T-cell (primary cell): ENCODE measurements at places on chromosomes 7 and 10. TPM values are rescaled to one million over a fixed set of nuclear protein-coding genes. Genes with fewer than 3 reads are reported as not detected.

GRCh38 chr10:12097791-12098190 is 29.0 kb downstream of the DHTKD1 start:
- peaks cover 15% of the 10 kb centered on the region for H3K36me3 ChIP-seq
- no peaks in the 10 kb centered on the region for H3K27me3 ChIP-seq
- H3K27ac ChIP-seq = no peak overlapping the region
- no peak overlapping the region for H3K4me3 ChIP-seq
- DNase-seq = no peak
- no peaks in the 10 kb centered on the region for H3K4me1 ChIP-seq

DNA sequence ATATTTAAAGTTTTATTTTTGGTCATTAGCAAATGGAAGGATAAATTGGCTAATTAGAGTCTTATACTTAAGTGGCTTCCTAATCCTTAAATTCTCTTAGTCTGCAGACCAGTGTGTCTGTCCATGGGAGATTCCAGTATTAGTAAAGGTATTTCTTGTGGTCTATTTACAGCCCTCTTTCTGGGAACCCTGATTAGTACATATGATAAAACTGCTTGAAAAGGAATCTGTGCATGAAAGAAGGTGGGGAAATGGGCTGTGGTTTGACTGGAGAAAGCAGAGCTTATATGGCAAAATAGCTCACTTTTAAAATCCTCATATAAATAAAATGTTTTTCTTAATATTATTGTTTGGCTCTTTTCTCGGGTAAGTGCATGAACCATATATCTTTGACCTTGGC is 124.5 kb upstream of the RHOBTB1 start:
- no peak overlapping the region for H3K27ac ChIP-seq
- DNase-seq = no peak
- H3K4me1 ChIP-seq = no peaks in the 10 kb centered on the region
- no peak overlapping the region for H3K4me3 ChIP-seq

DNA sequence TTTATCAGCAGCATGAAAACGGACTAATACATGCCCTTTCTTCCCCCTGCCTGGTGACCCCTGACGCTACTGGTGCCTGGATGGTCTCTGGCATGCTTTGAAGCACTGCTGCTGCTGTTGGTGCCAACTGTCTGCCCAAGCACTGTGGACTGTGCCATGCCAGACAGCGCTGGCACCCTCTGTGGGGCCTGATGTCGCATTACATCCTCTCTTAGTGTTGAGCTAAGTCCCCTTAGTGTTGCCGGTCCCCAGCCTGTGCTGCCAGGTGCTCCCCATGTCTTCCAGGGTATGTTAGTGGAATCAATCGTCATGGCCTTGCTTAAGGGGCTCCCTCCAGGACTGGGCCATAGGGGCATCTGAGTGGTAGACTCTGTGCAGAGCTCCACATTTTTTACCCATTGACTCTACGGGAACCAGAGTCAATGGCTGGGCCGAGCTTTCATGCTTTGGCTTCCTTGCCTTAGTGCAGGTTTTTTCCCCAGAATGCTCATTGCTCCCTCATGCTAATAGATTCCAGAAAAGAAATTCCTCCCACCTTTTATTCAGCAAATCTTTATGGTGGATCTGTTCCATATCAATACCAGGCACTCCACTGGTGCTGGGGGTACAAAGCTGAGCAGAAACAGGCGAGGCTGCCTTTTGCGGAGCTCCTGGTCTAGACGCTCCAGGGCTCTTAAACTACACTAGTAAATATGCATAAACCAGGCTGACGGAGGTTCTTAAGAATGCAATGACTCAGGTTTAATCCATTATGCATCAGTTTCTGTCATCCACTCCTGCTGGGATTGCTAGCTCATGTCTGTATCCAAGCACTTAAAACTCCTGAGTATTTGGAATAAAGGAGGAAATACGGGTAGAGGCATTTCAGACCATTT is 21.8 kb upstream of the MRC1 start:
- H3K4me3 ChIP-seq = no peak overlapping the region
- no peaks in the 10 kb centered on the region for H3K4me1 ChIP-seq
- no peak overlapping the region for H3K27ac ChIP-seq
- DNase-seq = no peak

DNA sequence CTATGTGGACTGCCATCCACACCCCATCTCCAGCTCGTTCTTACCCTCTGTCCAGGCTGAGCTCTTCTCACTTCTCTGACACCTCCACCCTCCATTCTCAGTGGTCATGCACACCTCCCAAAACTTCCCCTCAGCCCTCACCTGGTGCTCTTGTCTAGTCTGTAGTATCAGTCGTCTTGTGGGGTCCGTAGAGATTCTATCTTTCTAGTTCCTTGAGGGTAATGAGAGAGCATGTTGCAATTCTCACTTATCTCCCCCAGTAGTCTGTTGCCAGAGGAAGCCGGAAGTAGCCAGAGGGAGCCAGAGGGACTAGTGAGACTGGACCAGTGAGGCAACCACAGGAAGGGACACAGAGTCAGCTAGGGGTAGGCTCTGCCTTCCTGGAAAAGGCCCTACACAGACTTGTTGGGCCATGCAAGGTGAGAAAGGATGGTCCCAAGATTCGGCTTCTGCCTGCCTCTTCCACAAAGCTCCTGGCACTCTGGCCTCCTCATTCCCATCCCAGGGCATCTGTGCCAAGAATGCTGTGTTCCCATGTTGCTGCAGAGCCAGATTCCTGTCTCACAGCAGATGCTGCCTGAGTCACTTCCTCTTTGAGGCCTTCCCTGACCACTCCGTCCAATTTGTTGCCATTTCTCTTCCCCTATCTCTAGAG is 50.6 kb upstream of the DUSP5 start:
- no peaks in the 10 kb centered on the region for H3K36me3 ChIP-seq
- H3K27me3 ChIP-seq = no peaks in the 10 kb centered on the region
- DNase-seq = no peak
- H3K4me3 ChIP-seq = no peak overlapping the region
- peaks cover 1% of the 10 kb centered on the region for H3K4me1 ChIP-seq

DNA sequence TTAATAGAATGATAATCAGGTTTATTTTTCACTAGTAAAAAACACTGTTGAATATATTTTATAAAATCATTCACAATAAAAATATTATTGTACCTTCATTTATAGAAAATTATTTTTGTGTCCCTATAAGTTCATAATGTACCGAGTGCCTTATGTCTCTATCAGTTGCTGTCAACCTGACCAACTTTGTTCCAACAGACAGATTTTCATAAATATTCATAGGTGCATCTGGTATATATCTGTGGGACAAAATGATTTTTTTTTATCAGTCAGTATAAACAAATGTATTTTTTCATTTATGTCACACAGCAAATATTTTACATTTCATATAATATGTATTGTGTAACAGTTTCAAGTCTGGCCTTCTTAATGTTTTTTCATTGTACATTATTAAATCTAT is 195.9 kb downstream of the HGF start:
- H3K27me3 ChIP-seq = no peaks in the 10 kb centered on the region
- no peak for DNase-seq
- no peak overlapping the region for H3K4me3 ChIP-seq
- H3K27ac ChIP-seq = no peak overlapping the region
- H3K4me1 ChIP-seq = no peaks in the 10 kb centered on the region

- peaks cover 34% of the 10 kb centered on the region for H3K36me3 ChIP-seq
- no peaks in the 10 kb centered on the region for H3K27me3 ChIP-seq
- no peak overlapping the region for H3K27ac ChIP-seq
- DNase-seq = no peak
- no peaks in the 10 kb centered on the region for H3K4me1 ChIP-seq
- H3K4me3 ChIP-seq = no peak overlapping the region
Observed at GRCh38 chr7:767580-767940, 40.5 kb upstream of the PRKAR1B start.

DNA sequence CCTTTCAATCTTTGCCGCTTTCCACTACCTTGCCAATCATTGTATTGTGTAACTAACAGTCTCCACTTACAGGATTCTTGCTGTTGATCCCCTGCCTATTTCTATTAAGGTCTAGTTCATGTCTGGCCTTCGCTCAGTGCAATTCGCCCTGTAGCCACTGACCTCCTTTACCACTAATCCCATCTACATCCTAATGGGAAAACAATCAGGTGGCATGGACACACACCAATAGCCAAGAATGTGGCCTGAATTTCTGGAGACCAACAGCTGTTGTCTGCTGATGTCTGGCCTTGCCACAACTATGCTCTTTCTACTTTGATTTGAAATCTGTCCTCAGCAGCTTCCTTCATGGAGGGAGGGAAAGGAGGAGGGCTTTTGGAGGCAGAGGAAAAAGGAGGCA is 546.2 kb downstream of the SORCS3 start:
- no peak overlapping the region for H3K27ac ChIP-seq
- DNase-seq = no peak
- H3K36me3 ChIP-seq = no peaks in the 10 kb centered on the region
- H3K27me3 ChIP-seq = no peaks in the 10 kb centered on the region

- no peak for DNase-seq
- peaks cover 10% of the 10 kb centered on the region for H3K36me3 ChIP-seq
- no peaks in the 10 kb centered on the region for H3K4me1 ChIP-seq
- H3K4me3 ChIP-seq = no peak overlapping the region
- no peaks in the 10 kb centered on the region for H3K27me3 ChIP-seq
- H3K27ac ChIP-seq = no peak overlapping the region
Observed at GRCh38 chr10:48428896-48429295, 122.4 kb downstream of the MAPK8 start.

GRCh38 chr10:105729428-105729827 is 1088.3 kb downstream of the SORCS3 start:
- no peaks in the 10 kb centered on the region for H3K27me3 ChIP-seq
- no peaks in the 10 kb centered on the region for H3K4me1 ChIP-seq
- no peak overlapping the region for H3K27ac ChIP-seq
- H3K4me3 ChIP-seq = no peak overlapping the region
- no peak for DNase-seq
- no peaks in the 10 kb centered on the region for H3K36me3 ChIP-seq

GRCh38 chr7:55108401-55108800 is 89.6 kb downstream of the EGFR start:
- no peaks in the 10 kb centered on the region for H3K4me1 ChIP-seq
- DNase-seq = no peak
- H3K4me3 ChIP-seq = no peak overlapping the region

- H3K4me3 ChIP-seq = no peak overlapping the region
- no peak overlapping the region for H3K27ac ChIP-seq
- DNase-seq = no peak
- H3K36me3 ChIP-seq = no peaks in the 10 kb centered on the region
Observed at GRCh38 chr7:3909128-3909527, 608.1 kb downstream of the SDK1 start.

DNA sequence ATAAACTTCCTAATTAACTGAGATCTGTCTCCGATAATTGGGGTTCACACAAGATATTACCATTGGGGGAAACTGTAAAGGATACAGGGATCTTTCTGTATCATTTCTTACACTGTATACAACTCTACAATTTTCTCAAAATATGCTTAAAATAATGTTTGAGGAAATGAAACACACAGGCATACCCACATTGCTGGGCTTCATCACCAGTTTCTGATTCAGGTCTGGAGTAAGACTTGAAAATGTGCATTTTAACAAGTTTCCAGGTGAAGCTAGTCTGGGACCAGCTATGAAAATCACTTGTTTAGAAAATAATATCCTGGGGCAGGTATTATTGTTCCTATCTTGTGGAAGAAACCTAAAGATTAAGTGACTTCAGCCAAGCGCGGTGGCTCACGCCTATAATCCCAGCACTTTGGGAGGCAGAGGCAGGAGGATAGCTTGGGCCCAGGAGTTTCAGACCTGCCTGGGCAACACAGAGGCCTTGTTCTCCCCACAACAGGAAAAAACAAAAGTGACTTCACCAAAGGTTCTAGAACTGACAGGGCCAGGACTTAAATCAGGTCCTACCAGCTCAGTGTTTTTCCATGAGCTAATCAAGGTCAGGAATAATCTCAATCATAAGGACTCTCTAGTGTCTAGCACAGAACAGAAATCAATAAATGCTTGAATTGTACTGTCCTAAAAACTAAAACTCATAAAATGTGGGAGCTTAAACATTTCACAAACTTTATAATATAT is 12.6 kb downstream of the TOMM7 start:
- H3K4me1 ChIP-seq = no peaks in the 10 kb centered on the region
- no peak for DNase-seq
- H3K36me3 ChIP-seq = peaks cover 27% of the 10 kb centered on the region
- H3K27ac ChIP-seq = no peak overlapping the region

- no peak overlapping the region for H3K4me3 ChIP-seq
- H3K36me3 ChIP-seq = no peaks in the 10 kb centered on the region
- H3K4me1 ChIP-seq = no peaks in the 10 kb centered on the region
- no peaks in the 10 kb centered on the region for H3K27me3 ChIP-seq
Observed at GRCh38 chr10:95246582-95247051, 44.2 kb downstream of the PDLIM1 start.

DNA sequence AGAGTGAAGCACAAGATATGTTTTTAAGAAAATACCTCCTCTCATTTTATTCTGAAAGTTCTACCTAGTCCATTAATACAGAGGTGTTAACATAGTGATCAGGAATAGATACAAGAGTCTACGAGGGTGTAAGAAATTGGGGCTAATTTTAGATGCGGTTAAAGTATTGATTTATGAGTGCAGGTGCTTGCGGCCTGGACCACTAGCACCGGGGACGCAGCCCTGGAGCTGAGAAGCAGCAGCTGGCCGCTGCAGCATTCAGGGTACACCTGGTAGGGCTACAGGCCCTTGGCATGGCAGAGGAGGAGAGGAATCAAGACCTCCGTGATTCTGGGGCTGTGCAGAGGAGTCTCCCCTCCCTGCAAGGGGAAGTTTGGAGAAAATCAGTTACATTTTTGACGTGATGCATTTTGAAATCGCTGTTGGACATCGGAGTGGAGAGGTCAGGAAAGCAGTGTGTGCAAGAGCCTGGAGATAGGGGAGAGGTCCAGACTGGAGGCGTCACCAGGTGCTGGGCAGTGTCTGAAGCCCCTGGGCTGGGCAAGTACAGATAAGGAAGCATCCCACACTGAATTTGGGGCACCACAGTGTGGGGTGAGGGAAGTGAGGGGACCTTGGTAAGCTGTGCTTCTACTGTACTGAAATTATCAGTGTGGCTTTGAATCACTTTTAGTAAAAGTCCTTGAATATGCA is 112.3 kb downstream of the VWC2 start:
- no peaks in the 10 kb centered on the region for H3K36me3 ChIP-seq
- H3K27ac ChIP-seq = no peak overlapping the region
- no peak for DNase-seq
- H3K27me3 ChIP-seq = no peaks in the 10 kb centered on the region
- no peak overlapping the region for H3K4me3 ChIP-seq

Gene SUGCT
- total RNA-seq = 3.1 TPM

Gene PDE6C
- not detected for total RNA-seq

Gene ZNF22
- 25.7 TPM for total RNA-seq

Gene MINDY3
- 29.0 TPM for total RNA-seq

Gene RARRES2
- 2.7 TPM for total RNA-seq

Gene ASAH2B
- 6.6 TPM for total RNA-seq
